ENCODE measurements at places on chromosomes 12 and 14. TPM values are rescaled to one million over a fixed set of nuclear protein-coding genes. Genes with fewer than 3 reads are reported as not detected.

EPS8 gene
- 120 TPM for total RNA-seq

MYL2 gene
- total RNA-seq: not detected

ZNF10 gene
- total RNA-seq: 7.9 TPM

PIANP gene
- total RNA-seq: 0.50 TPM

MIP gene
- not detected for total RNA-seq

MTHFD1 gene
- 33.3 TPM for total RNA-seq

PLBD1 gene
- total RNA-seq: 6.2 TPM

PLA2G1B gene
- not detected for total RNA-seq

DNA sequence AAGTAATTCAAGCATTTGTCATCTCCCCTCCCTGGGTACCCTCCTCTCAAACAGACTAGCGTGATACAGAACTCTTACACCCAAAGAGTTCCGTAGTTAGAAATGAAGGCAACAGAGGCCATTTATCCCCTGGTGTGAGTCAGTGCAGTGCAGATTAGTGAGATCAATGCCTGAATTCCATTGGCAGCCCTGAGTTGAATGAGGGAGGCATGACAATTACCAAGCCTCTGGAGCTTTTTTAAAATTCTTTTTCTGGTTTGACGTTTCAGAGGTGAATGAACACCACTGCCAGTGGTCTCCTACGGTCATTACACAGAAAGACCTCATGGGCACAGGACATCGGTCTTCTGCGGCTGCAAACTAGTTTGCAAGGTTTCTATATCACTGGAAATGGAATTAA lies 94.4 kb downstream of the PRIMA1 start:
- DNase-seq: peak; percentile 10

DNA sequence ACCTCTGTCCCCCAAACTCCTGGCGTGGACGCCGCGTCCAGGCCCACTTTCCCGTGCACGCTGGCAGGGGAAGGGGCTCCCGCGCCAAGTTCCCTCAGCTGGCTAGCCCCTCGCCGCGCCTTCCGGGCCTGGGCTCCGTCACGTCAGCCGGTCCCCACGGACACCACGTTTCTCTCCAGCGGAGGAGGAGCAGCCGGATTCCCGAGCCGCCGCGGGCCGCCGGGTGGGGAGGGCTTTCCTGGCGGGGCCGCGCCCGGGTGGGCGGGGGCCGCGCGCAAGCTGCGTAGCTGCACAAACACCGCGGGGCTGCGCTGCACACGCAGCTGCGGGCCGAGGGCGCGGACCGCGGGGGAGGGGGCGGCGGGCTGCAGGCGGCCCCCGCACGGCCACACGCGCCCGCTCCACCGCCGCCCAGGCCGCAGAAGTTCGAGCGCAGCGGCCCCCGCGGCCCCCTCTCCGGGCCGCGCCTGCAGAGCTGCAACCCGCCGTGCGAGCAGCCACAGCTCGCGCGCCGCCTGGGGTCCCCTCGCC lies 45.1 kb upstream of the PNMA1 start:
- DNase-seq: no peak

GRCh38 chr14:103125098-103126070 lies 2.1 kb downstream of the TNFAIP2 start:
- DNase-seq: no peak

DNA sequence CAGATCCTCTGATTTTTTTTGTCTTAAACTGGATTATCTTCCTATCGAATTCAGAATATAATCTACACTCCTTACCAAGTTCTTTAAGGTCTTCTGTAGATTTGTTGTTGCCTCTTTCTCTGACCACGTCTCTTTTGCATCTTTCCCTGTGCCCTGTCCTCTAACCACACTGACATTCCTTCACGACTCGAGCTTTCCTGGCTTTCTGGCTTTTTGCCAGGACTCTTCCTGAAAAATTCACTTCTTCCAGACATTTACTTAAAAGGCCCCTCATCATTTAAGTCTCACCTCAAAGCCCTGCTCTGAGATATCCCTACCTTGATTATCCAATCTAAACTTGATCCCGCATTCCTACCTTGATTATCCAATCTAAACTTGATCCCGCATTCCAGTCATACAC lies 422.3 kb upstream of the DCN start:
- no peak for DNase-seq

GRCh38 chr14:57071639-57072038 lies 197.1 kb downstream of the EXOC5 start:
- DNase-seq: no peak

DNA sequence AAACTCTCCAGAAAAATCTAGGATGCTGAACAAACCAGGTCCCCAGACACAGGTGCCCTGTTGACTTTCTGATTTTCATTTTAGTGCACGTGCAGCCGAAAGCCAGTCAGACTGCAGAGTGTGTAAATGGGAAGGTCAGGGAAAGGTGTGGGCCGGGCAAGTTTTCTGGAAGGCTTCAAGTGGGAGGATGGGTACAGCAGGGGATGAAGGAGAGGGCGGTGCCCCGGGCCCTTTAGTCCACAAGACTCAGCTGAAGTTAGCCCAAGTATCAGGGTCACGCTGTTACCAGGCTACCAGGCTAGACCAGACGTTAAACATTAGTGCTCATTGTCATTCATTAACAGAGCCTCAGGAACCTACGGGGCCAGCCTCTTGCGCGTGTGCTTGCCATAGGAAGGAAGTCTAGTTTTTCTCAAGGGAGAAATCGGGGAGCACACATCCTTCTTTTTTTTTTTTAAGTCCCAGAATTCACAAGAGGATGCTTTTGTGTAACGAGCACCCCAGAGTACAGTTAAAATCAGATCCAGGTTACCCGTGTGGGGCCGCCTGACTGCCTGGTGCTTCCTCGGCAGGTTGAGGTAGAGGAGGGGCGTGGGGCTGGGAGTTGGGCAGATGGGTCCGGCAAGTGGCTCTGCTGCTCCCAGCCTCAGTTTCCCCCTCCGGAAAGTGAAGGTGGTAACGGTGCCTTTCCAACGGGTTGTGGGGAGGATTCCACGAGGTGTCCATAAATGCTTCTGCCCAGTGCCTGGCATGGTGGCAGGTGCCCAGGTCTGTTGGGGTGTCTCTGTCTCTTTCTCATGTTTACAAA lies 19.1 kb downstream of the BCL7A start:
- no peak for DNase-seq

DNA sequence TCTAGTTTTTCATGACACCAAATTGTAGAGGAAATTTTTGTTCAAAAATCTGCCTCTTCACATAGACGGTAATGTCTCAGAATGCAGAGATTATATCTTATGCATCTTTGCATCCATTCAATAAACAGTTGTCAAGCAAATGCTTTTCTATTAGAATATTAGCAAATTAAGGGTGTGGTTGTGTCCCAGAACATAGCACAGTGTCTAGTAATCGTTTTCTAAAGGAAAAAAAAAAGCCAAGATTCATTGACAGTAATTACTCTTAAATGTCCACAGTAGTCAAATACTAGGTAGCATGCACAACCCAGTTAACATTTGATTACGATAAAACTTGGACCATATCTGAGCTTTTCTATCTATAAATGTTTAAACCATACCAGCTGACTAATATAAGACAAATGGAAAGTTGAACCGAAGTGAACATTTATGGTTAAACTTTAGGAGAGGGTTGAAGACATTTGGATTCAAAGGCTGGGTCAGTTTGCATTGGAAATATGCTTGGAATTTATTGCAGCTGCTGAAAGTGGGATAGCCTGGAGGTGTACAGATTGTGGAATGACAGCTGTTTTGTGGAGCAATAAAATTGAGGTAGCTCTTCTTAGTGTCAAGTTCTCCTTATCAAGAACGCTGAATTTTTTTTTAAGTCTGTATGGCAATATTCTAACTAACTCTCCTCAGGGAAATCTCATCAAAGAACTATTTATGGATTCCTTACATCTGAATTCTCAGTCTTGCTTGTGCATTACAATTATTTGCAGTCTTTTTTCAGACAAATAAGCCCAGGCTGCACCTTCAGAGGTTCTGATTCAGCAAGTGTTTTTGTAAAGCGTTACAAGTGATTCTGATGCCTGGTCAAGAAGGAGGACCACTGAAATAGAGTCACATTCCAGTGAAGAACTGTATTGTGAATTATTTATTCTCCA lies 66.7 kb upstream of the ATP2B1 start:
- DNase-seq: no peak

GRCh38 chr12:52636189-52636588 lies 15.8 kb downstream of the KRT2 start:
- DNase-seq: no peak

- no peak for DNase-seq
Measured at GRCh38 chr12:132505105-132505851, 15.3 kb downstream of the FBRSL1 start.

- DNase-seq: peak; percentile 53
Measured at GRCh38 chr12:127144770-127145169, 1122.2 kb upstream of the TMEM132C start.

GRCh38 chr12:130916241-130916911 lies 37.3 kb upstream of the ADGRD1 start:
- peak; percentile 92 for DNase-seq

DNA sequence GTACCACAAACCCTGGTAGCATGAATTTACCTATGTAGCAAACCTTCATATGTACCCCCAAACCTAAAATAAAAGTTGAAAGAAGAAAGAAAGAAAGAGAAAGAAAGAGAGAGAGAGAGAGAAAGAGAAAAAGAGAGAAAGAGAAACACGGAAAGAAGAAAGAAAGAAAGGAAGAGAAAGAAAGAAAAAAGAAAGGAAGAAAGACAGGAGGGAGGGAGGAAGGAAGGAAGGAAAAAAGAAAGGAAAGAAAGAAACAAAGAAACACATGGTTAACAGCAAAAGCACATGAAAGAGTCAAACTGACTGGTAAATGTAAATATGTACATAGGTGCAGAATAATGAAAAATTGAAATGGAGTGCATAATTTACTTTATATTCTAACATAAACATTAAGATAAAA lies 903.4 kb downstream of the LRFN5 start:
- DNase-seq: no peak

DNA sequence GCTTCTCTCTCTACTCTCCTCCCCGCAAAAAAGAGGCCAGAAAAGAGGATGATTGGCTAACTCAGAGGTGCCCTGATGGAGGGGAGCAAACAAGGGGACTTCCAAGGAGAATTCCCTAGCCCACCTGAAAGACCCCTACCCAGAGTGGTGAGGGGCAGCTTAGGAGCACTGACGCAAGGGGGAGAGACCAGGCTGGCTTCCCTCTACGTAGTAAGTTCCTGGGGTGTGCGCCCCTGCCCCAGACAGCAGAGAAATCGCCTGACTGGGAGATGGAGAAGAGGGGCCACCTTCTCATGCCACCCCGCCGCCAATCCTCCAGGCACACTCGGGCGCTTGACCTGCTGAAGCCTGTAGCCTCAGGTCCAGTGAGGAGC lies 2.1 kb upstream of the DIO3 start:
- DNase-seq: no peak

- DNase-seq: no peak
Measured at GRCh38 chr12:103085541-103085940, 128.1 kb downstream of the ASCL1 start.

GRCh38 chr12:93902736-93903562 lies 225.8 kb downstream of the CRADD start:
- no peak for DNase-seq

DNA sequence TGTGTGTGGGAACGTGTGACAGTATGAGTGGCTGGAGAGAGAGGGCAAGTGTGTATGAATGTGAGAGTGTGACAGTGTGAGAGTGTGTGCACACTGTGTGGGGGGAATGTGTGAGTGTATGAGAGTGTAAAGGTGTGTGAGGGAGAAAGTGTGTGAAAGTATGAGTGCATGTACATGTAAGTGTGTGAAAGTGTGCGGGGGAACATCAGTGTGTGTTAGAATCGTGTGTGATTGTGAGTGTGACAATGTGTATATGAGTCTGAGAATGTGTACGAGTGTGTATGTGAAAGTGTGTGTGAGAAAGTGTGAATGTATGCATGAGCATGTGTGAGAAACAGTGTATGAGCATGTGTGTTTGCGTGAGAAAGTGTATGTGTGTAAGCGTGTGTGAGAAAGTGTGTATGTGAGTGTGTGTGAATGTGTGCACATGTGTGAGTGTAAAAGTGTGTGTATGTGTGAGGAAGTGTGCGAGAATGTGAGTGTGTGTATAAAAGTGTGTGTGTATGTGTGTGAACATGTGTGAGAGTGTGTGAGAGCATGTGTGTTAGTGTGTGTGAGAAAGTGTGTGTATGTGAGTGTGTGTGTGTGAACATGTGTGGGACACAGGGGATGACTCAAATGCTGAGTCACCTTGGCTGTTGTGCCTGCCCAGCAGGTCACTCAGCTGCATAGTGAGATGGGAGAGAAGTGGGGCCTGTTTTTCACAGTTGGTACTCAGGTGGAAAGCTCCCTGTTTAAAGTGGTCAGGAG lies 220.5 kb upstream of the TBX3 start:
- DNase-seq: no peak
